ENCODE measurements at places on chromosomes 7 and 10.
A peak's percentile ranks its signal among the peaks of the same experiment; 100 is the strongest.

DNA sequence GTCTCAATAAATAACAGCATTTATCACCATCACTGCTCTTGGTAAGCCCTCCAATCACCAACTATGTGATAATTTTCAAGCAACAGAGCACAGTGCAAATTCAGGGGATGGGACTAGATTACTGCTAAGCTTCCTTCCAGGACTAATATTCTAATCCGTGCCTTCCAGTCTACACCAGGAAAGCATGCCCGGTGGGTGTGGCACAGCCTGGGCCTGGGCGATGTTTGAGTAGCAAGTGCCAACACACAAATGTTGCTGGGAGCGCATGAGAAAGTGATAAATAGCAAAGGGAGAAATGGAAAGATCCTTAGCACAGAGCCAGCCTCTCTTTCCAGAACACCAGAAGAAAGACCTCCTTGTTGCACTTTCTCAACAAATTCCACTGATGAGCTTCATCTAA lies 13.5 kb upstream of the TM9SF3 start:
- no peak for DNase-seq

GRCh38 chr7:47951374-47951773 lies 3.1 kb upstream of the PKD1L1 start:
- DNase-seq, result no peak

- DNase-seq, result peak; percentile 45
These were observed 185.7 kb upstream of the TMEM72 start for GRCh38 chr10:44725404-44725803.

- DNase-seq, result no peak
These were observed 14.9 kb downstream of the STRA8 start for GRCh38 chr7:135248546-135248945.

DNA sequence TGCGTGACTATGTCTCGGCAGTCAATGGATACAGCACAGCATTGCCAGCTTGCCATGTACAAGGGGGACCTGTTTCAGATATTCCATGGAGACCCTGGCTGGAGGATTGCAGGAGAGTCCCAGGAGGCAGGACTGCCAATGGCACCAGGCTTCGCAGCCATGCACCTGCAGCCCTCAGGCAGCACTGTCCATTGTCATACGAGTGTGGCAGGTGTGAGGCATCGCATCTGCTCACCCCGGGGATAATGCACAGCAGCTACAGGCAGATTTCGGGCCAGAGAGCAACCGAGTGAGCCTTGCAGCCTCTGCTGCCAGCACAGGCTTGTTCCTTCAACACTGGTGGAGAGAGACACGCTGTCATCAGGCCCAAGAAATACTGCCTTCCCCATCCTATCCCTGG lies 415.1 kb downstream of the PAXIP1 start:
- no peak for DNase-seq

GRCh38 chr7:135925210-135925609 lies 51.9 kb downstream of the MTPN start:
- no peak for DNase-seq

GRCh38 chr7:6917258-6917657 lies 91.2 kb upstream of the CCZ1B start:
- DNase-seq, result no peak

DNA sequence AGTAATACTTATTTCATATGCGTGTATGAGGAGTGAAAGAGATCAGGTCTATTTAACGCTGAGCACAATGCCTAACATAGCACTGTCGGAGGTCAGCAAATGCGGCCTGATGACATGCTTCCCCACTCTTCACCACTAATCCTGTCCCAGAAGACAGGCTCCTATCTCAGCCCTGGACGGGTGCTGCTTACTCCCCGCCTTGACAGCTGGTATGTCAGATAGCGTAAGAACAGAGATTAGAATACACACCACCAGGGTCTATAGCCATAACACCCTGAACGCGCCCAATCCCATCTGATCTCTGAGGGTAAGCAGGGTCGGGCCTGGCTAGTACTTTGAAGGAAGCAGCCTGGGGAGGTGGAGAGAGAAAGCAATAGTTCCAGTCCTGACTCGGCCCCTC lies 32.3 kb upstream of the TM9SF3 start:
- no peak for DNase-seq

DNA sequence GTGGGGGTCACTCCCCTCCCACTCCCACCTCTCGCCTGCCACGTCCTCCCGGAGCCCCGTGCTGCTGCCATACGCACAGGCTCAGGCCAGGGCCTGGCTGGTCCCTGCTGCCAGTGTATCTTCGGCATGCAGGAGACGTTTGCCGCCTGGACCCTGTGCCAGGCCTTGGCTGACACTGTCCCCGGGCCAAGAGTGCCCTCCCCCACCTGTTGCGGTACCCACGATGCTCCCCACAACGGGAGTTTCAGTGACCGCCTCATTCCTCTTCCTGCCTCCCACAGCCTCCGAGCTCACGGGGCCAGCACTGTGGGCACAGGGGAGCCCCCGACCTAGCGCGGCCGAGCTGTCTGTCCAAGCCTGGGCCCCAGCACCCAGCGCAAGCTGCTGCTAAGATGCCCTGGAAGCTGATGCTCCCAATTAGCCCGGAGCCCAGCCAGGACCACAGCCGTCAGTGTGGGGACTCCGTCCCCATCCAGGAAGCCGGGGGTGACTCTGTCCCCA lies 7.4 kb downstream of the TTYH3 start:
- DNase-seq, result peak; percentile 43

DNA sequence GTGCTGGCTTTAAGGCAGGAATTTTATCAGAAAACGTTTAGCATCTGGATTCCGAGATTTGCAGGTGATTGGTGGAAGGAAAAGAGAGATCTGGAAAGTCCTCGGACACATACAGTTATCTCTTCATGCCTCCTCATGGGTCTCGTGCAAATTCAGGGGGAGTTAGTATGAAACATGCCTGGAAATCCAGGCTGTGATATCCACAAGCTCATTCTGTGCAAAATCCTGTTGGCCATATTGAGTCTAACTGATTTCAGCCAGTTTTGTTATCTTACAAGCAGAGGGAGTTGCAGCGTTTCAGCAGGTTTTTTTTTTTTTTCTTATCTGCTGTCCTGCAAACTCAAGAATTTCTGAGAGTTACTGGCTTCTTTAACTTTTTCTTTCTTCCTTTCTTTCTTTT lies 411.5 kb downstream of the GALNT17 start:
- DNase-seq, result no peak

DNA sequence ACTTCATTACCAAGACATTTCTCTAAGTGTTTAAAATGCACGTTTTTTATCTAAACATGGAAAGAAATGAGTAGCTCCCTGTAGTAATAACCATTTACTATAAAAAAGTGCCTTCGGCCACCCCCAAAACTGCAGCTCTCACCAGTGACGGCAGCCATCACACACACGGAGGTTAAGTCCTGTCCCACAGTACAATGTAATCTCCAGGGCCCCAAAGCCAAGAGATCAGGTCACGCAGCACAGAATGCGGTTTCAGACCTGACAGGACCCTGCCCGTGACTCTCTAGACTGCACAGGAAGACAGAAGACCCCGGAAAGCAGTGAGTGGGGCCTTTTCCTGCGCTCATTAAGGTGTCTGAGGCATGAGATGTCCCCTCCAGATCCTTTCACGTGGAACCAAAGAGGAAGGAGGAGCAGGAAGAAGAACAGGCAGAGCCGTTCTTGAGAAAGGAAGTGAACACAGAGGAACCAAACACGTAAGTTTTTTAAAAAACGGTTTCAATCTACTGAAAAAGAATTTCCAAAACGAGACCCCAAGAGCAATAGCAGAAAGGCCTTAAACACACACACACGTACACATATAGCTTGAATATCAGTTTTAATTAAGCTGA lies 125.7 kb downstream of the ZMYND11 start:
- no peak for DNase-seq

GRCh38 chr7:14400271-14400670 lies 410.8 kb upstream of the ETV1 start:
- no peak for DNase-seq

DNA sequence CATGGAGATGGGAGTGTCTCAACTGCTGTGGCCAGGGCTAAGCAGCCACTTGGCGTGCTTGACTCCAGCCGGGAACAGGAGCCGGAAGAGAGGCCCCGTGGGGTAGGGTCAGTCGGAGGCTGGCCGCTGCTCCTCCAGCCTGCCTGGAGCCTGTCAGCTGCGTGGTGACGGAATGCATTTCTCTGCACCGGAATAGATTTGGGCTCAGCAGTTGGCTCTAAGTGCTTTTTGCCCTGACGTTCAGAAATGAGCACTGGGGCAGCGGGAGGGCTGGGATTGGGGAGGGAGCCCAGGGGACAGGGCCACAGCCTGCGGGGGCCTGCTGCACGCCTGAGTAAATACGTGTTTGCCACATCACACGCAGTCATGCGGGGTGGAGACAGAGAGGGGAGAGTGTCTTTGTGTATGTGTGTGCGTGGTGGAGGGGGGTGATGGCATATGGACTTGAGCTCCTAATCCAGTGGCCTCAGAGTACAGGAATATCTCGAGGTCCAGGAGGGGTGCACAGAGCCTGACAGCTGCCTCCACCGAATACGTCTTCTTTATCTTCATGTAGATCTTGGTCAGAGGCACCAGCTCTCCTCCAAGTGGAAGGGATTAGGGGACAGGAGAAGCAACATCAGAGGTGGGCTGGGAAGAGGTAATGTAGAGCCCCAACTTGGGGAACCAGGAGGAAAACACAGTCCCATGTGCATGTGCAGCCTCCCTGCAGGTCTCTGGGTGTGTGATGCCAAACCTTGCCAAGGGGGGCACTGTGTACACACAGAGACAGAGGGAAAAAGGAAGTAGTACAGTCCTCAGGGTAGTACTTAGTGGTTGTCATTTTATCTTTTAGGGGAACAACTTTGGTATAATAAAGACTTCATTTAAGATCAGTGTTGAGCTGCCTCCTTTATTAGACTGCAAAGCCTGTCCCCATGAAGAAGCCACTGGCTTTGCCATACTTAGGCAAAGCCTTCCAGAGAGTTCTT lies 151.4 kb downstream of the CDH23 start:
- DNase-seq, result peak; percentile 67

- no peak for DNase-seq
These were observed 25.9 kb downstream of the PDGFA start for GRCh38 chr7:493661-494251.

DNA sequence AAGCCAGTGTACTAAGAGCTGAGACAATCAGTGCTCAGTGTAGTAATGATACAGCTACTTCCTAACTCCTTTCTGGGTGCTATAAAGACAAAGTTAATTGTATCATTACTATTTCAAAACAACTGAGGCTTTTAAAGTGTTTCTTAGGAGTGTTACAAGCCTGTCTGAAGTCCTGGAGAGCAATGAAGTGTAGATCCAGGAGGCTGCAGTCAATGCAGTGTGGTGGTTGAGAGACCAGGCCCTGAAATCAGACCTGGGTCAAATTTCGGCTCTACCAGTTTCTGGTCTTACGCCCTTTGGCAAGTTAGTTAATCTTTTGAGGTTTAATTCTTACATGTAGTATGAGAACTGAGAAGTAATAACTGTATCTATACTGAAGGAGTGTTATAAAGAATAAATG lies 387.0 kb downstream of the SDK1 start:
- DNase-seq, result no peak

- no peak for DNase-seq
These were observed 97.9 kb upstream of the PALS2 start for GRCh38 chr7:24475166-24475961.

DNA sequence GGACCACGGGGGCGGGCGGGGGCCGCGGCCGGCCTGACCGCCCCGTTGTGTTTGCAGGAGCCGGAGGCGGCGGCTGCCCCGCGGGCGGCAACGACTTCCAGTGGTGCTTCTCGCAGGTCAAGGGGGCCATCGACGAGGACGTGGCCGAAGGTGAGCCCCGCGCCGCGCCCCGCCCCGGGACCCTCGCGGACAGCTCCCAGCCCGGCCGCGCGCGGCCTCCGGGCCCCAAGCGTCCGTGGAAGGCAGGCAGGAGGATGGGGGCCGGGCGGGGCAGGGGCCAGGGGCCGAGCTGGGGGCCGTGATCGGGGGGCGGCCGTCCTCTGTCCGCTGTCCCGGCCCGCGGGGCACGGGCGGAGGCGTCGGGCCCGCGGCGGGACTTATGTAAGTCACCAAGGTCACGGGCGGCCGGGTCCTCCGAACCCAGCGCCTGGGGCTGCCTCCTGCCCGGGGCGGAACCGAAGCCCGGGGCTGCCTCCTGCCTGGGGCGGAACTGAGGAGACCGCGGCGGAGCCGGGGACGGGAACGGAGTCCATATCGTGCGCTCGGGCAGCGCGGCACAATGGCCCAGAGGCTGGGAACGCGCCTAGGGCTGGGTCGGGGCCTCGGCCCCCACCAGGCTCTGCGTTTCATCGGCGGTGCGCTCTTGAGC lies 497 bp downstream of the PPP2R2D start:
- peak; percentile 34 for DNase-seq

GRCh38 chr7:16657656-16658279 lies 11.8 kb downstream of the BZW2 start:
- DNase-seq, result peak; percentile 63

DNA sequence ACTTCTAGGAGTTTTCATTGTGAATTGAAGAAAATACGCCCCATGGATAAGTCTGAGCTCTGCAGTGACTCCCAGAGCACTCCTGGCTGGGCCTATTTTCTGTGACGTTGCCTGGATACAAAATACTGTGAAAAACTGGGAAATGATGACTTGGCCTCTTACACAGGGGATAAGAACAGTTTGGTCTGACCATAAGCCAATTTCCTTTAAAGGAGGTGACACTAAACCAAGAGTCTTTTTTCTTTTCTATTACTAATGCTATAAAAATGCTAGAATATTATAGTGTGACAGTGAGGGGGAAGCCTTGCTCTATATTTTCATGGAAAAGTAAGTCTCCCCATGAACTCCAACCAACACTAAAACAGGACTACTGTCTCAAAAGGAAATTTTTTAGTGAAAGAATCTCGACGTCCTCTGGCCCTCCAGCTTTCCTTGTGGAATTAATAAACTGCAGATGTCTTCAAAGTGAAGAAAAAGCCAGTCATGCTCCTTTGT lies 45.5 kb downstream of the MYOF start:
- peak; percentile 89 for DNase-seq

- peak; percentile 66 for DNase-seq
These were observed 604.9 kb downstream of the LRMDA start for GRCh38 chr10:76036111-76036940.

GRCh38 chr10:113997428-113997827 lies 46.2 kb upstream of the ADRB1 start:
- DNase-seq, result no peak

DNA sequence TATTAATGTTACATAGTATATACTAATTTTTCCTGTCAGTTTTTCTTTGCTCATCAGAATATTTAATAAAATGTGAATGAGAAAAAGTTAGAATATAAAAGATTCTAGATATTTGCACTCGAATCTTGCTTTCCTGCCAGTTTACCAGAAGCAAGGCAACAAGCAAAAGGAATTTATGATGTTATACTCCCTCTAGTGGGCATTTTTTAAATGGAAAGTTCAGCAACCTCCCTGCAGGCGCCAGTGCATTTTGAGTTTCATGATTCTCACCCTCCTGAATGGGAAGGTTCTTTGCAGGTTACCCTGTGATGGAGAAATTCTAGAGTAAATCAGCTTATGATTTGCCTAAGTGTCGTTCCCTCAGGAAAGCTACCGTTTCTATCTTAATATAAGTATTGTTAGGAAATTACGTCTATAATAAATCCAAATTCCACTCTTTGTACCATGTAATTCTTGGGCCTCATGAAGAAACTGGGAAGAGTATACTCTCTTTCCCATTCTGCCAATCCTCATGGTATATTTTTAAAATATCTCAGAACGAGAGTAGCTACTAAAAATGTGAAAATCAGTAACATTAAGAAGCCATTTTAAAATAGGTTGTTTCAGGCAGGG lies 350.0 kb downstream of the CRPPA start:
- DNase-seq, result peak; percentile 82

All from myocyte (in vitro differentiated cells).